Naive B cell (primary cell): ENCODE measurements at places on chromosomes 7 and 10. TPM values are rescaled to one million over a fixed set of nuclear protein-coding genes. Genes with fewer than 3 reads are reported as not detected.

The GSTO1 gene
- 128 TPM for polyA plus RNA-seq

The CYP3A4 gene
- polyA plus RNA-seq = not detected

The SEMA4G gene
- not detected for polyA plus RNA-seq

DNA sequence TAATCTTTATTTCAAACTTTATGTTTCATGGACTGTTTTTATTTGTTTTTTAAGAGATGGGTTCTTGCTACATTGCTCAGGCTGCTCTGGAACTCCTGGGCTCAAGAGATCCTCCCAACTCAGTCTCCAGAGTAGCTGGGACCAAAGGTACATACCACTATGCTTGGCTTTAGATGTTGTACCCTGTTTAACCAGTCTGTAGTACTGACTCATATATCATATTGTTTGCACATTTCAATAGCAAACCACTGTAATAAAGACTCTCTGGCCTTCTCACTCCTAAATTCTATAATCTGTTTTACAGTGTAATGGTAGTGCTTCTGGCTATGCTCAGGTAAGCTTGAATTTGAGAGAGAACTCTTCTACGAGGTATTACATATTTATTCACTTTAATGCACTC, 413.6 kb upstream of the PCDH15 start:
- no peak for DNase-seq
- H3K27ac ChIP-seq = no peak overlapping the region
- H3K4me1 ChIP-seq = no peaks in the 10 kb centered on the region
- H3K27me3 ChIP-seq = no peaks in the 10 kb centered on the region
- no peak overlapping the region for H3K4me3 ChIP-seq

GRCh38 chr7:116249969-116250553, 39.7 kb downstream of the TES start:
- no peaks in the 10 kb centered on the region for H3K27me3 ChIP-seq
- no peak for DNase-seq
- no peak overlapping the region for H3K4me3 ChIP-seq
- H3K36me3 ChIP-seq = peaks cover 26% of the 10 kb centered on the region
- peaks cover 16% of the 10 kb centered on the region for H3K4me1 ChIP-seq

- peaks cover 19% of the 10 kb centered on the region for H3K4me1 ChIP-seq
- no peaks in the 10 kb centered on the region for H3K36me3 ChIP-seq
- no peak overlapping the region for H3K27ac ChIP-seq
- H3K4me3 ChIP-seq = no peak overlapping the region
- H3K27me3 ChIP-seq = peaks cover 4% of the 10 kb centered on the region
These were observed 1.5 kb downstream of the ENTPD7 start for GRCh38 chr10:99660662-99661376.
